MCF 10A (cell line): ENCODE measurements at places on chromosomes 1 and 21. TPM values are rescaled to one million over a fixed set of nuclear protein-coding genes. Genes with fewer than 3 reads are reported as not detected.
A peak's percentile ranks its signal among the peaks of the same experiment; 100 is the strongest.

DNA sequence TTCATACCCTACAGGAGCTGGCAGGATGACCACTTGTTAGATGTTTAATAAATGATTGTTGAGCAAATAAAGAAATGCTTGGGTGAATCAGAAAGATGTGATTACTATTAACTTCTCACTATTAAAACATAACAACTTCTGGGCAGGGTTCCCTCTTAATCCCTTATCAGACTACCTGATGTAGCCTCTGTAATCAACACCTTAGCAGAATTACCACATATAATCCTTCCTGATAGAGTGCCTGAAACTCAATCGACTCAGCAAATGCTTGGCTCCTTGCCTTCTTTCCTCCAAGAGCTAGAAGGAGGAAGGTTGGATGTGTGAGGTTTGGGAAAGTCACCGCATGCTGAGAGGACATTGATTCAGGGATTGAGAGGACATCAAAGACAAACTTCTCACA is 34.8 kb upstream of the DSCAM start:
- H3K27me3 ChIP-seq, result no peaks in the 10 kb centered on the region
- no peak overlapping the region for H3K4me3 ChIP-seq
- no peaks in the 10 kb centered on the region for H3K4me1 ChIP-seq
- no peaks in the 10 kb centered on the region for H3K36me3 ChIP-seq
- no peak overlapping the region for H3K27ac ChIP-seq
- DNase-seq, result no peak

The CHD1L gene
- 73.6 and 81.5 TPM in 2 replicates for total RNA-seq

The RBP7 gene
- total RNA-seq, result not detected in 2 replicates

The TAS1R1 gene
- not detected in 2 replicates for total RNA-seq

GRCh38 chr1:188794969-188795368 is 1682.7 kb downstream of the BRINP3 start:
- no peaks in the 10 kb centered on the region for H3K27me3 ChIP-seq
- no peaks in the 10 kb centered on the region for H3K4me1 ChIP-seq
- no peak overlapping the region for H3K27ac ChIP-seq
- DNase-seq, result no peak

GRCh38 chr1:225940385-225941151 is 452 bp downstream of the LEFTY2 start:
- H3K27ac ChIP-seq, result no peak overlapping the region
- H3K27me3 ChIP-seq, result no peaks in the 10 kb centered on the region
- H3K36me3 ChIP-seq, result no peaks in the 10 kb centered on the region
- no peak overlapping the region for H3K4me3 ChIP-seq

GRCh38 chr1:77282187-77282865 is 507 bp downstream of the AK5 start:
- peaks cover 4% of the 10 kb centered on the region for H3K4me1 ChIP-seq
- H3K36me3 ChIP-seq, result no peaks in the 10 kb centered on the region
- H3K27me3 ChIP-seq, result peaks cover 55% of the 10 kb centered on the region
- no peak overlapping the region for H3K27ac ChIP-seq
- DNase-seq, result peak; percentile 30
- peak overlapping the region; percentile 53 for H3K4me3 ChIP-seq
